ENCODE measurements at places on chromosomes 3 and 15. TPM values are rescaled to one million over a fixed set of nuclear protein-coding genes. Genes with fewer than 3 reads are reported as not detected.

Gene MORC1
- total RNA-seq = not detected

Gene HIGD2B
- not detected for total RNA-seq

Gene HHLA2
- 4.0 TPM for total RNA-seq

Gene CACNA1D
- not detected for total RNA-seq

Gene RLBP1
- total RNA-seq = not detected

Gene ARNT2
- not detected for total RNA-seq

Gene CP
- not detected for total RNA-seq

Gene DNAJA4
- 26.0 TPM for total RNA-seq

Gene CYP8B1
- not detected for total RNA-seq

Gene CD96
- total RNA-seq = 379 TPM

Gene CHRNA7
- total RNA-seq = 0.43 TPM

Gene MRPS11
- total RNA-seq = 54.9 TPM

DNA sequence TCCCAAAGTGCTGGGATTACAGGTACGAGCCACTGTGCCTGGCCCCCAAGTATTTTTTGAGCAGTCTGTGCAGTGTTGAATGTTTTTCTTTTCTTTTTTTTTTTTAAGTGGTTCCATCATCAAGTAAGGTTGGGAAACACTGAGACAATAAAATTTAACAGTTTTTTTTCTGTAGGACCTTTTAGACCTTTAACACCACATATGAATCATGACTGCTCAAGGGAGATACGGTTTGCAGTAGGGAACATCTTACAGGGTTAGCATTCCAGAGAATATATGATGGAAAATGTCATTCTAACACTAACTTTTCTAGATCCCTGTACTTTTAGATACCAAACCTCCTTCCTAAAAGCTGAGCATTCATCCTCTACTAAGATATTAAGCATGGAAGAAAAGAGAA lies 41.7 kb downstream of the SNX4 start:
- no peak for DNase-seq

GRCh38 chr15:100111125-100112060 lies 230.4 kb downstream of the ADAMTS17 start:
- DNase-seq = peak; percentile 45

GRCh38 chr3:34862456-34862855 lies 776.9 kb upstream of the ARPP21 start:
- no peak for DNase-seq

GRCh38 chr3:174101244-174101643 lies 703.7 kb downstream of the NLGN1 start:
- no peak for DNase-seq

GRCh38 chr3:128684986-128685726 lies 34.5 kb upstream of the RPN1 start:
- DNase-seq = no peak

GRCh38 chr3:68972358-68972979 lies 40.1 kb upstream of the TAFA4 start:
- DNase-seq = peak; percentile 50

- DNase-seq = no peak
Measured at GRCh38 chr3:49124991-49125670, 4.5 kb upstream of the USP19 start.
